PC-3 (cell line): ENCODE measurements at places on chromosomes 6 and 20. TPM values are rescaled to one million over a fixed set of nuclear protein-coding genes. Genes with fewer than 3 reads are reported as not detected.

Gene MTCH1
- total RNA-seq = 253 and 264 TPM in 2 replicates

DNA sequence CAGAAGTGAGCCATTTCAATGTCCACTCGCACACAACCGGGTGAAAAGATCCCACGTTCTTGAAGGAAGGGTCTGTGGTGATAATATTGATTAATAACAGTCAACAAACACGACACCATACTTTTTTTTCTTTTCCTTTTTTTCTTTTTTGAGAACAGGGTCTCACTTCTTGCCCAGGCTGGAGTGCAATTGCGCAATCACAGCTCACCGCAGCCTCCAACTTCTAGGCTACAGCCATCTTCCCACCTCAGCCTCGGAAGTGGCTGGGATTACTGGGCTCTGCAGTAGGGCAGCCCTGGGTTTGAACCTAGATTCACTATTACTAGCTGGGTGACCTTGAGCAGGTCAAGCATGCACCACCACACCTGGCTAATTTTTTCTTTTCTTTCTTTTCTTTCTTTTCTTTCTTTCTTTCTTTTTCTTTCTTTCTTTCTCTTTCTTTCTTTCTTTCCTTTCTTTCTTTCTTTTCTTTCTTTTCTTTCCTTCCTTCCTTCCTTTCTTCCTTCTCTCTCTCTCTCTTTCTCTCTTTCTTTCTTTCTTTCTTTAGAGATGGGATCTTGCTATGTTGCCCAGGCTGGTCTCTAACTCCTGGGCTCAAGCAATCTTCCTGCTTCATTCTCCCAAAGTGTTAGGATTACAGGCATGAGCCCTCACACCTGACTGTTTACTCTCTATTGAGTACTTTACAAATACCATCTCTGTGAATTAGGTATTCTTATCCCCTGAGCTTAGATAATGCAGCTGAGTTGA is 123.9 kb downstream of the SNX5 start:
- DNase-seq = no peak
- H3K4me3 ChIP-seq = no peak overlapping the region
- no peaks in the 10 kb centered on the region for H3K27me3 ChIP-seq
- H3K27ac ChIP-seq = no peak overlapping the region
- H3K36me3 ChIP-seq = no peaks in the 10 kb centered on the region

DNA sequence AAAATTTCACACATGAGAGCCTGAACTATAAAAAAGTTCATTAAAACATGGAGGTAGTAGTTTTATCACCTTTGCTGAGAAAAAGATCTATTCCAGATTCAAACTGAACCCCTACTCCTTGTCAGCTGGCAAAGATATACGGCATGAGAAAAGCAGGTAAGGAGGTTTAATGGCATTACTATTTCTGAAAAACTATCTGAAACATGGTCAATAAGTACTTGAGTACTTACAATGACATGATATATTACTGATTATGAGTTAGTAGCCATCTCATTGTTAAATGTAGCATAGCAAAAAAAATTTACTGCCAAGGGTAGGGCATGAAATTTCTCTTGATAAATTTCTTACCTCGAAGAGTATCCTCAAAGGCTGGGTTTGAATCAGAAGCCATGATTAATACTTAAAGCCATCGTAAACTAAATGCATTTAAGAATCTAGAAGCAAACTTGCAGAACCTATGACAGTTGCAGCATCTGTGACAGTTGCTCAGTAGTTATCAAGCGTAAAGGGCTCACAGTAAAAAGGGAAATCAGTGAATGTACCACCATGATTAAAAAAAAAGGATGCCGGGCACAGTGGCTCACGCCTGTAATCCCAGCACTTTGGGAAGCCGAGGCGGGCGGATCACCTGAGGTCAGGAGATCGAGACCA is 8.7 kb downstream of the SLC17A5 start:
- H3K4me3 ChIP-seq = peak overlapping the region; percentile 58
- DNase-seq = no peak
- no peaks in the 10 kb centered on the region for H3K36me3 ChIP-seq
- no peak overlapping the region for H3K27ac ChIP-seq
- H3K27me3 ChIP-seq = no peaks in the 10 kb centered on the region

Gene MSH5
- total RNA-seq = 22.7 and 23.0 TPM in 2 replicates

- DNase-seq = no peak
- no peaks in the 10 kb centered on the region for H3K4me1 ChIP-seq
- H3K27me3 ChIP-seq = no peaks in the 10 kb centered on the region
- H3K4me3 ChIP-seq = no peak overlapping the region
- H3K36me3 ChIP-seq = no peaks in the 10 kb centered on the region
- no peak overlapping the region for H3K27ac ChIP-seq
Observed at GRCh38 chr20:3247638-3248037, 8.6 kb upstream of the SLC4A11 start.

- H3K36me3 ChIP-seq = no peaks in the 10 kb centered on the region
- no peak overlapping the region for H3K4me3 ChIP-seq
- no peaks in the 10 kb centered on the region for H3K27me3 ChIP-seq
- H3K27ac ChIP-seq = no peak overlapping the region
- no peaks in the 10 kb centered on the region for H3K4me1 ChIP-seq
- no peak for DNase-seq
Observed at GRCh38 chr20:12203981-12204380, 286.3 kb downstream of the BTBD3 start.

Gene CBLN4
- total RNA-seq = not detected in 2 replicates

Gene PSORS1C1
- 2.0 and 5.5 TPM in 2 replicates for total RNA-seq

Gene EPB41L2
- 26.9 and 39.9 TPM in 2 replicates for total RNA-seq

GRCh38 chr20:43564993-43565757 is 6.3 kb downstream of the SGK2 start:
- no peak overlapping the region for H3K27ac ChIP-seq
- H3K4me3 ChIP-seq = no peak overlapping the region
- no peak for DNase-seq
- no peaks in the 10 kb centered on the region for H3K4me1 ChIP-seq
- no peaks in the 10 kb centered on the region for H3K36me3 ChIP-seq

Gene LRFN2
- total RNA-seq = not detected in 2 replicates

Gene PTGIS
- total RNA-seq = 0.18 TPM in 1 of 2 replicates, not detected in the other

DNA sequence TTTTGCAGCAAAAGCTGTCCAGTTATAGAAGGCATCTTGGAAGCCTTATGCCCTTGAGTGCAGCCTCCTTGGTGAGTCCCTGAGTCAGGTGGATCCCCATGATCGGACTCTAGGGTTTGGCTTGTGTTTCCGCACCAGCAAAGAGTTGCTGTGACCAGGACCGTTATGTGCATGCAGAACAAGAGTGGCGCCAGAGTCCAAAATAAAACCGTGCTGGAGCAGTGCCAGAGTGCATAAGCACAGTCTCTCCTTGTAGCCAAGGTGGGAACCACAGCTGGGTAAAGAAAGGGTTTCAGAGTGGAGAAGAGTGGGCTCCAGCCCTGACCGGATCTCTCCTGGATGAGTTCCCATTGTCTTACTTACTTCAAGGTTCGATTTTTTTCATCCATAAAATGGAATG is 58.6 kb downstream of the FOXA2 start:
- H3K4me1 ChIP-seq = peaks cover 17% of the 10 kb centered on the region
- H3K36me3 ChIP-seq = no peaks in the 10 kb centered on the region
- DNase-seq = no peak
- no peak overlapping the region for H3K27ac ChIP-seq
- no peak overlapping the region for H3K4me3 ChIP-seq

GRCh38 chr6:151300267-151300991 is 60.7 kb downstream of the AKAP12 start:
- H3K36me3 ChIP-seq = no peaks in the 10 kb centered on the region
- no peaks in the 10 kb centered on the region for H3K4me1 ChIP-seq
- no peak overlapping the region for H3K4me3 ChIP-seq
- no peaks in the 10 kb centered on the region for H3K27me3 ChIP-seq
- DNase-seq = no peak
- H3K27ac ChIP-seq = no peak overlapping the region

Gene OR2H2
- not detected in 2 replicates for total RNA-seq

Gene CGA
- not detected in 2 replicates for total RNA-seq

DNA sequence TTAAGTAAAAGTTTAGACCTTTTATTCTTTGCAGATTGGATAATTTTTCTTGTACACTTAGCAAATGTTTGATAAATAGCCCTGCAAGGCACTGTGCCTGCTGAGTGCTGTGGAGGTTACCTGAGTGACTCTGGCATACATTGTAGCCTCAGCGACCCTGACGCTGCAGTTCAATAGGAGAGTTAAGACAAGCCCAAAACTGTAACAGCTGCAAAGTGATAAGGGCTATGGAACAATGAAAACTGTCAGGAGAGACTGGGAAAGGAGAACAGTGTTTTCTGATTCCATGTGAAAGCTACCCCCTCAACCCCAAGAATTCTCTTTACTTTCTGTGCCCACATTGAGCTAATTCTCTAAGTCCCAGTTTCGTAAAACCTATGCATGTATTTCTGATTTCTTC is 22.2 kb downstream of the HIVEP1 start:
- no peak overlapping the region for H3K27ac ChIP-seq
- H3K4me1 ChIP-seq = peaks cover 6% of the 10 kb centered on the region; the same call in 1 of the 2 replicates
- H3K4me3 ChIP-seq = no peak overlapping the region

DNA sequence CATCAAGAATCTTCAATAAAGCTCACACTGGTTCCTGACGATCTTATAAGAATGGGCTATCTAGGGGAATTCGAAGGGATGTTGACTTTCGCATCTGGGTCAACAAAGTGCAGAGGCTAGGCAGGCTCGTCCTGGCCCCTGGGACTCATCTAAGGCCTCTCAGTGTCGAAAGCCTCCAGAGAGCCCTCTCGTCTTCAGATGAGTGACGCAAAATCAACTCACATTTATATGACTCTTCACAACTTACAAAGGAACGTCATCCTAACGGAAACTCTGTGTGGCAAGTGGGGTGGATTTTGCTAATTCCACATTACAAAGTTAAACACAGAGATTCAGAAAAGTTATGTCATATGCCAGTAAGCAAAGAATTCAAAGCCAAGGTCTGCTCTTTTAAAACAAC is 270.5 kb upstream of the EXOC2 start:
- no peak for DNase-seq
- H3K4me3 ChIP-seq = no peak overlapping the region
- H3K4me1 ChIP-seq = no peaks in the 10 kb centered on the region
- H3K36me3 ChIP-seq = no peaks in the 10 kb centered on the region

DNA sequence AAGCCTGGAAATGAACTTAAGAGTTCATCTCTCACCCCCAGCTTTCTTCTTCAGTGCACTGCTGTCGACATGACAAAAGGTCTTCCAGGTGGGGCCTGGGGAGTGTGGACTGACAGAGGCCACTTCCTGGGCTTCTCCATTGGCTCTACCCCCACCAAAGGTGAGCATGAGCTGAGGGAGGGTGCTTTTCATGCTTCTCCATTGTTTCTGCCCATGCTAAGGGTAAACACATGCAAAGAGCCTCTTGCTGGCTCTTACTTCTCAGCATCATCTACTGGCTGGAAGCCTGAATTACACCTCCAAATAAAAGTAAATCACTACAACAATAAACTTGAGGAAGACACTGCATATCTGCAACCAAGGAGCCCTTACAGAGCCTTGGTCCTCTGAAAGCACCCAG is 227.2 kb downstream of the EPM2A start:
- peak; percentile 29 for DNase-seq
- no peak overlapping the region for H3K4me3 ChIP-seq
- no peaks in the 10 kb centered on the region for H3K4me1 ChIP-seq
- no peaks in the 10 kb centered on the region for H3K27me3 ChIP-seq
- no peak overlapping the region for H3K27ac ChIP-seq

- H3K4me1 ChIP-seq = no peaks in the 10 kb centered on the region
- peak; percentile 33 for DNase-seq
- no peak overlapping the region for H3K27ac ChIP-seq
- no peaks in the 10 kb centered on the region for H3K27me3 ChIP-seq
- no peaks in the 10 kb centered on the region for H3K36me3 ChIP-seq
- peak overlapping the region; percentile 67 for H3K4me3 ChIP-seq
Observed at GRCh38 chr6:158536891-158537798, 22.7 kb upstream of the TMEM181 start.

Gene PAX1
- not detected in 2 replicates for total RNA-seq

Gene GDAP1L1
- total RNA-seq = not detected in 2 replicates

DNA sequence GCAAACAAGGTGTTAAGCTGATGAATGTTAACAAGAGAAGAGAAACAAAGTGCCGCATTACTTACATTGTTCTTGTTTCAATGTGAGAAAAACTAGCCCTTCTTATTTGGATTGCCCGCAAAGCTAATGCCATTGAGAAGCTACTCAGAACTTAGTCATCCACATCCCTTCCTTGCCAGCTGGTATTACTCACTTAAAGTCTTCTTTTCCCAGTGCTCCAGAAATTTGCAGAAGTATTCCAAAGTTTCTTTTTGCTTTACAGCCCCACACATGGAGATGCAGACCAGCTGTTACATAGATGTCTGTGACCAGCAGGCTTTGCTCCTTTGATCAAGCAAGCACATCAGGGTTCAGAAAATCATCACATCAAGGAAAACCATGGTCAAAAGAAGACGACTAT is 529.0 kb downstream of the TBC1D32 start:
- H3K4me1 ChIP-seq = peaks cover 7% of the 10 kb centered on the region; the same call in 1 of the 2 replicates
- peak overlapping the region; percentile 46 for H3K27ac ChIP-seq
- no peaks in the 10 kb centered on the region for H3K36me3 ChIP-seq
- peak; percentile 51 for DNase-seq
- H3K27me3 ChIP-seq = no peaks in the 10 kb centered on the region
- peak overlapping the region; percentile 35; the same call in 1 of the 2 replicates for H3K4me3 ChIP-seq

GRCh38 chr20:6277661-6278240 is 154.9 kb upstream of the FERMT1 start:
- no peak overlapping the region for H3K27ac ChIP-seq
- no peak for DNase-seq
- H3K27me3 ChIP-seq = peaks cover 65% of the 10 kb centered on the region
- no peaks in the 10 kb centered on the region for H3K4me1 ChIP-seq
- H3K4me3 ChIP-seq = no peak overlapping the region

Gene FAM209B
- total RNA-seq = 0.58 TPM in 1 of 2 replicates, not detected in the other

- H3K4me1 ChIP-seq = no peaks in the 10 kb centered on the region
- H3K4me3 ChIP-seq = no peak overlapping the region
- DNase-seq = peak; percentile 9
- H3K27me3 ChIP-seq = no peaks in the 10 kb centered on the region
Observed at GRCh38 chr6:96066376-96066775, 50.6 kb downstream of the FUT9 start.

Gene OR12D3
- total RNA-seq = not detected in 2 replicates

DNA sequence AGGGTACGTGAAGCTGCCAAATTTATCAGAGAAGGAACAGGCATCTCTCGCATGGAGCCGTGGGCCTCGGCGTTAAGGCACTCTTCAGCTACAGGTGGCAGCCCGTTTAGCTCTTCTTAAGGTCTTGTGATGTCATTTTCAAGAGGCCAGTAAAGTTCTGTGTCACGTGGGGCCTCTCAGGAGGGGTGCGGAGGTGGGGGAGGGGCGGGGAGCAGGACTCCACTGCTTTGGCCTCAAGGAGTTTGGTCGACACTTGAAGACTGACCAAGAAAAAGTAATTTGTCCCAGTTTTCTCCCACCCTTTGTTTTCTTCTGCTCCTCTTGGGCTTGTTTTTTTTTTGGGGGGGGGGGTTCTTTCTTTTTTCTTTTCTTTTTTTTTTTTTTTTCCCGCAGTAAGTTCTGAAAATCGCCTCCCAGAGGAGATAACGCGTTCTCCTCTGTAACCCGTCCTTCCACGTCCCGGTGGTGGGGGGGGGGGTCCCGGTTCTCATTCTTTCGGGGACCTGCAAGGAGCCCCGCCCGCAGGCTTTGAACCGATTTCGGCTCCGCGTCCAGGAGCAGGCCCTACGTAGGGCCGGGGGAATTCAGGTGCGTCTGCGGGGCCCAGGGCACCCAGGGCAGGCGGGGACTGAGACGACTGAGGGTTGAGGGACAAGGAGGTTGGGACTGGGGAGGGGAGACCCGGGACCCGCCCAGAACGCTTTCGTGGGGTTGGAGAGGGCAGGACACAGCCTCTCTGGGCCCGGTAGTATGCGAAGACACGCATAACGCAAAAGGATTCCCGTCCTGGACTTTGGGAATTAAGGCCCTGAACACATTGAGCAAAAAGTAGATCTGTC is 26.0 kb downstream of the GPX6 start:
- H3K4me1 ChIP-seq = peaks cover 13% of the 10 kb centered on the region
- H3K36me3 ChIP-seq = no peaks in the 10 kb centered on the region
- no peaks in the 10 kb centered on the region for H3K27me3 ChIP-seq
- H3K27ac ChIP-seq = no peak overlapping the region
